Upper lobe of left lung (tissue), 6 donors: ENCODE measurements at places on chromosomes 16 and 17.
A peak's percentile ranks its signal among the peaks of the same experiment; 100 is the strongest.

DNA sequence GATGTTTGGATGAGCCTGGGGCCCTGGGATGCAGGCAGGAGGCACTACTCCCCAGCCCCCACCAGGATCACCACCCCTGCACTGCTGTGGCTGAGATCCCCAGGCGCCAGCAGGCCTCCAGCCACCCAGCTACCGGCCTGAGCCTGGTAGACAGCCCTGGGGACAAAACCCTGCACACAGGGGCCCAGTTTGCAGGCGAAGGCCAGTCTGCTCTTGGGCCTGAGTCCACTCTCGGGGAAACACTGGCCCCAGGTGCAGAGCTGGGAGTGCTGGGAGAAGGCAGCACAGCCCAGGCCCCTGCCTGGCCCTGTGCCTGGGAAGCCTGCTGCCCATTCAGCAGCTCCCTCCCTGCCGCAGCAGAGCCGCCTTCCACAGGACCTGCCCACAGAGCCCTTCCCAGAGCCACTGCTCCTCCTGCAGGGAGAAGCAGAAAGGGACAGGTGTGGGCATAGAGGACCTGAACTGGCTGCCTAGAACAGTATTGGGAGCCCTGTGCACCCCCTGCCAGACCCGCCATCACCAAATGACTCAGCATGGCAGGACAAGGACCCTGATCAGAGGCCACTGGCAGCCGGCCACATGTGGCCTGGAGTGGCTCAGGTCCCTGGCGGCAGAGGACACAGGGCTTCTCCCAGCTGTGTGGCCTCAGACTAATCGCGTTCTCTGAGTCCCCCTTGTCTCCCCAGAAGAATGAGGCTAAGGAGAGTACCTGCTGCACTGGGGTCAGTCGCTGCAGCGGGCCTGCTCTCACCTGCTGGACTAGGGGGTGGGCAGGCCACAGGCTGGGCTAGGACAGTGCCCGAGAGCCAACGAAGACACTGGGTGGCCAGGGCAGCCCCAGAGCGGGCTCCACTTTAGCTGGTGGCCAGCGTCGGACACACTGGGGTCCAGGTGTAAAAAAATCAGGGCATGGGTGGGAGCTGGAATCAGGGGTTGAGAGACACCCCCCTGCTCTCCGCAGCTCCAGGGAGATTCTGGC lies 10.7 kb downstream of the MSRB1 start:
- DNase-seq = no peak

- peak; percentile 47 for DNase-seq
Observed at GRCh38 chr17:27651411-27652345, 20.7 kb downstream of the LGALS9 start.

- DNase-seq = no peak
Observed at GRCh38 chr17:53168413-53168812, 654.3 kb upstream of the KIF2B start.

DNA sequence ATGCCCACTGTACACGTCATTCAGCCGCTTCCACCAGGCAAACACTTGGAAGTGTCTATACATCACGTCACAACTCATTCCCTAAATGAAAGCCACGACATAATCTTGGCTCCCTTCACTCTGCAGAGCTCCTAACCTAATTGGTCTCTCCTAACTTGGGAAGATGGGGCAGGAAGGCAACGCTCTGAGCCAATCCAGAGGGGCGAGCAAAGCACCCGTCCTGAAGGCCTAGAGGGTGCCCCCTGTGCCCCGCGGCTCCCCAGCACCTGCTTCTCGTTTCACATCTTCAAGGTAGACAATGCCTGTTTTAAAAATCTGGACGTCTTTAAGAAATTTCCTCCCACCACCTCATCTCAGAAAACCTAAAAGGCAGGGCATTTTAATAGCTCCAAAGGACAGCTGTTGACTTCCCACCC lies 1.0 kb downstream of the CSNK2A2 start:
- DNase-seq = peak; percentile 43

- peak; percentile 51 for DNase-seq
Observed at GRCh38 chr17:62653826-62654761, 26.6 kb downstream of the MRC2 start.

GRCh38 chr17:59365383-59365981 lies 34.0 kb downstream of the YPEL2 start:
- DNase-seq = no peak

DNA sequence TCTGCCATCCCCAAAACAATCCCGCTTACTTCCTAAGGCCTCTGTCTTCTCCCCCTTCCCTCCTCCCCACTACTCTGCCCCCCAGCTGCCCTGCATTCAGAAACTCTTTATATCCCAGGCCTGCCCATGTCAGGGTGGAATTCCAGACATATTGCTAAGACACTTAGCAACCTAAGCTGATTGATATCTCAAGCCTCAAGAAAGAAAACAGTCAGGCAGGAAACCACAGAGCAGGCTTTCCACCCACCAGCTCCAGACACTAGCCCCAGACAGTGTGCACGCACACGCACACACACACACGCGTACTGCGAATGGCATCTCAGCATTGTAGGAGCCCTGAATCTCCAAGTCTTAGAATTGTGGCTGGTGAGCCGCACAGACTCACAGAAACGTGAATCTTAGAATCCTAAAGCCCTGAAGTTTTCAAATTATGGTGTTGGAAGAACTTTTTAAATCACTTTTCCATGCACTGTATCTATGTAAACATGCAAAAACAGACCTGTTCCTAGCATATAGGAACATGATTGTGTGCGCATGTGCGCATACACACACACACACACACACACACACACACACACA lies 8.8 kb upstream of the LPCAT2 start:
- DNase-seq = no peak

DNA sequence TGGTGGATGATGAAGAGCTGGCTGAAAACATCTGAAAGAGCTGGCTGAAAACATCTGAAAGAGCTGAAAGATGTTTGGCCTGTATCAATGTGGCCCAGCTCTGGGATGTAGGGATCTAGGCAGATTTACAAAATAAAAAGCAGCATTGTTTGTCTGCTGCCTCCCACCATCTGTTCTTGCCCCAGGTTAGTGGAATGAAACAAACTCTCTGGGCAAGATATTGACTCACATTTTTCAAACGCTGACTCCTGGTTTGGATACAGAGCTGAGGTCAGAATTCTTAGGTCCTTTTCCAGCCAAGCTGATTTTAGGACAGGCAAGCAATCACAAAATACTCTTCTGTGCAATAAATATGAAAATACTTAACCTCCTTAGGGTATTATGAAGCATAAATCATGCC lies 139.0 kb downstream of the STX8 start:
- DNase-seq = no peak

DNA sequence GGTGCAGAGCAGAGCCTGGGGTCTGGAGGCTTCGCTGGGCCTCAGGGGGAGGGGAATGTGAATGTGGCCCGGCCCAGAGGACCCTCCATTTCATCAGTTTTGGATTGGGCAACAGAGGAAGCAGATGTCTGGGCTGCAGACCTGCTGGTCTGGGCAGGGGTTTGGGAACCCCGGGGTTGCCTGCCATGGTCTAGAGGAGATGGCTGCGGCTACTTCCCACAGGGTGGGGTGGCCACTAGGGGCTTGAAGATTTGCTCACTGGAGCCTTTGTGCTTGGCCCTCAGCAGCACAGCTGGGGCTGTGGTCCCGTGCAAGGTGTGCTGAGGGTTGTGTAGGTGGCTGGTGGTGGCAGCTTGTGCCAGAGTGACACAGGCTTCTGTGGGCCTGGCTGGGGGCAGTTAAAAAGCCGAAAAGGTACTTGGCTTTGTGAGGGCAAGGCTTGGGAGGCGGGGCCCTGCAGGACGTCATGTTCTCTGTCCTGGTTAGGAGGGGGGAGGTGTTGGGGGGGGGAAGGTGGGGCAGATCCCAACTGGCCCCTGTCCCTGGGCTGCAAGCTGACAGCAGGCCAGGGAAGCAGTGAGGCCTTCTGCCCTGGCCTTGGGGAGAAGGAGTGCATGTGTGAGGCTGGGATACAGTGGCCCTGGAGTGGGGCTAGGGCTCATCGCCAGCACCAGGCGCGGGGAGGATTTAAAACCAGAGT lies 98.0 kb downstream of the KPNA2 start:
- DNase-seq = no peak

GRCh38 chr16:11799509-11800381 lies 2.7 kb upstream of the ZC3H7A start:
- no peak for DNase-seq

DNA sequence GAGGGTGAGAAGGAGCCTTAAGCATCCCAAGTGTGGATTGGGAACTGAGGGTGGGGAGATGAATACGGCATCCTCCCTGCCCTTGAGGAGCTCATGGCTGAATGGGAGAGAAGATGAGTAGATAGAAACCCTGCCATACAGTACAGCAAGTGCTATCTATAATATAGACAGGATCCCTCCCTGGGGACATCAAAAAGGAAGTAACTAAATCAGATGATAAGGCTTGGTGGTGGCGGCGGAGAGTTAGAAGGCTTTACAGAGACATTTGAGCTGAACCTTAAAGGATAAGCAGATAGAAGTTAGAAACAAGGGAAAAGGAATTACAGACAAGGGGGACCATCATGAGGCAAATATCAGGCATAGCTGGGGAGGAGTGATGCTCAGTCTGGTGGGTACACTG lies 67.5 kb upstream of the TMEM132E start:
- no peak for DNase-seq

GRCh38 chr17:30318155-30318554 lies 15.7 kb downstream of the TMIGD1 start:
- DNase-seq = no peak

- DNase-seq = no peak
Observed at GRCh38 chr16:50509521-50510341, 38.5 kb upstream of the NKD1 start.

- peak; percentile 61 for DNase-seq
Observed at GRCh38 chr17:30576326-30576861, 99.2 kb downstream of the GOSR1 start.

- DNase-seq = no peak
Observed at GRCh38 chr17:64051153-64051552, 30.7 kb upstream of the ICAM2 start.

GRCh38 chr16:19068237-19068815 lies 912 bp downstream of the COQ7 start:
- DNase-seq = no peak

DNA sequence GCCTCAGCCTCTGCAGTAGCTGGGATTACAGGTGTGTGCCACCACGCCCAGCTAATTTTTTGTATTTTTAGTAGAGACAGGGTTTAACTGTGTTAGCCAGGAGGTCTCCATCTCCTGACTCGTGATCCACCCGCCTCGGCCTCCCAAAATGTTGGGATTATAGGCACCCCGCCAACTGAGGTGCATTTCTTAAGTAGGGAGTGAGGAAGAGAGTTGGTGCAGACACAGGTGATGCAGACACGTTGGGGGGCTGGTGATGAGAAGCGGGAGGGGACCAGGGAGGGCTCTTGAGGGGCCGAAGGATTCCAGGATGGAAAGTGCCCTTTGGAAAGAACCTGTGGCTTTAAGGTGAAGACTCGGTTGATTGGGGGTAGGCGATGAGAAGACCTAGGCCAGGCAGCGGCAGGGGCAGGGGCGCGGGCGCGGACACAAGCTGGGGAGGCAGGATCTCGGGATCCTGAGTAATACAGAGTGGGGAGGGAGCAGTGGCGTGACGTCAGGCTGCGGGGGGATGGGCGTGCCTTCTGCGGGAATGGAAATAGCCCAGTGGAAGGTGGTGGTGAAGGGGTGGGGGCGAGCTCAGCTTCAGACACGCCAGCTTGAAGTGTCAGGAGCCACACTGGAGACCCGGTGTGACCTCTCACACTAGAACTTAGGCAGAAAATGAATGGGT lies 2.5 kb upstream of the ATP6V0C start:
- DNase-seq = peak; percentile 77

DNA sequence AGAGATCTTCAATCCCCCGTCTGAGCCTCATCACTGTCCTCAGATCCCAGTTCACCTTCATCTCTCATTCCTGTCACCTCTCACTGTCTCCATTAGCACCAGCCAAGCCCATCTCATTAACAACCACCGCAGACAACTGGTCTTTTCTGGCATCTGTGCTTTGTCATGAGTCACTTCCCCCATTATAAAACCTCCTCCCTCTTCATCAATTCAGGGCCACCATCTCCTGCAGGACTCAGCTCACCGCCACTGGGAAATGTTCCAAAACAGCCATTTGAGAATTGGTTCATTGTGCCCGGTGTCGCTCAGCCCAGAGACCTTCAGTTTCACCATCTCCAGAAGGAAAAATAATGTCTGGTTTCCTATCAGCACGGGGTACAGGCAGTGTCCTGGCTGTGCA lies 56.9 kb upstream of the TEKT3 start:
- DNase-seq = no peak

DNA sequence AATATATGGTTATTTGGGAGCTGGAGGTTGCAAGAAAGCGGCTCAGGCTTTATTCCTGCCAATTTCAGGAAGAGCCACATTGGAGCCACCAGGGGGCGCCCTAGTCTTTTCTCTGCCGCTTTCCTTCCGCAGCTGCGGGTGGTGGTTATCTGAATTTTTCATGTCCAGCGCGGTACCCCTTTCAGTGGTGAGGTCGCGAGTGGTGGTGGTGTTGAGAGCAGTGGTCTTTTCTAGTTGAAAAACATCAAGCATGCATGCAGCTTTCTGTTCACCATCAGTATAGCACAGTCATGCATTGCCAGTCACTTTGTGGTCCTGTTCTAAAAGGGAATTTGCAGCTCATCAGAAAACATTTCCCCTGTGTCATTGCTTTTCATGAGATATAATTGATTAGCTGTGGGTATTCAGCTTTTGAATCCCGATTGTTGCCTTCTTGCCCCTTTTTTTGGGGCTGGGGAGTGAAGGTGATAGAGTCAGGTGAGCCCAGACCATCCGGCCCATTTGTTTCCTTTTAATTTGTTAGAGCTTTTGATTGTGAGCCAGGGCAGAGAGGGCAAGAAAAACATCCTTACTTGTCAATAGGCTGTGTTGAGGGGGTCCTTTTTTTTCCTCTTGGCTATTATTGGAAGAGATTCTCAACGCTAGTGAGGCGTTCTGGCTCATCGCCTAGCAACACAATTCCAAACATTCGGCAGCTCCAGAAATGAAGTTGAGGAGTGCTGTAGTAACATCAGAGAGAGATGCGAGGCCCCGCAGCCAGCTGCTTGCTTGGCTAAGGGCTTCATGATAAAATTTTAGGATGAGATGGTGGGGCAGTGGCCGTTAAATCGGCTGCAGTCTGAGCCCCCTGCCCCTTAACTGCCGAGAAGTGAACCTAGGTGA lies 119.0 kb downstream of the SNX29 start:
- DNase-seq = no peak

DNA sequence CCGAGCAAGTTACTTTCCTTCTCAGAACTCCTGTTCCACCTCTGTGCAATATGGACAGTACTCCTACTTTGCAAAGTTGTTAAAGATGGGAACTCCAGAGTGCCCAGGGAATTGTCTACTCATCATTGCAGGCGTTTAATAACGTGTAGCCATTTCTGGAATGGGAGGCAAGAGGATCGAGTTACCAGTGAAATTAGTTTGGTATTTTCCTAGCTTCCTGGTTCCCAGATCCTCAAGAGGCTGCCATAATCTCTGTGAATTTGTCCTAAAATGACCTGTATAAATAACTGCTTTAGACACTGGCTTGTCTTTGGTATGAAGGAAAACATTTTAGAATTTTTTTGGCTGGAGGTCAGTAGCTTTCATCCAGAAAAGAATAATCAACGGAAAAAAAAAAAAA lies 27.7 kb downstream of the WWOX start:
- no peak for DNase-seq

DNA sequence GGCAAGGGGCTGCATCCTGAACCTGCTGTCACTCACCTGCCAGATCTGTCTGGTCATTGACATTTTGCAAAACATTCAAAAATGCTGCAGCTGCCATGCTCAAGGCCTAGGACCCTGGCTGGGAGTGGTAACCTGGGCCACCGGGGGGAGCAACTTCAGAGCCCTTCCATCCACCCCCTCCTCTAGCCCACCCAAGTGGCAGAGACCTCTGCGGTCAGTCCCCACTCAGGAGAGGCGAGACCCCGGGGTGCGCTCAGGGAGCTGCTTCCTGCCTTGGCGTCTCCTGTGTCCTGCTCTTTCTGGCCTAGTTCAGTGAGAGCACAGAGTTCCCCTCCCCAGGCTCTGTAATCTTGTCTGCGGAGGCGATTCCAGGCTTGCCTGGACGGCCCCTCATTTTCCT lies 108.8 kb downstream of the CCDC182 start:
- DNase-seq = no peak
